ENCODE measurements at places on chromosomes 16 and 17.

DNA sequence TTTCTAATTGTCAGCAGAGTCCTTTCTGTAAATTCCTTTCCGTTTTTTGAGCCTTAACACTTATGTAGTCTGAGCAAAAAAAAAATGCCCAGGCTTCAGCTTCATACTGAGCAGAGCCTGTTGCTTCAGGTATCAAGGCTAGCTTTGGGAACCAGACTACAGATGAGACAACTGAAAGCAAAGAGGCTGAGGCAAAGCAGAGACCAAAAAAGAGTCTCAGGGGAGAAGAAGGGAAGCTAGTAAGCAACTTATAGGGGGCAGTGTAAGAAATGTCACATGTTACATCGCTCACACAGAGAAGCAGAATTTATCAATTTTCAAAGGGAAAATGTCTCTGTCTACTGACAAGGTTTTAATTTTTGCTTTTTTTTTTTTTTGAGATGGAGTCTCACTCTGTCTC is 3.3 kb downstream of the HASPIN start:
- no peak for DNase-seq

GRCh38 chr17:48630925-48631692 is 5.0 kb upstream of the HOXB9 start:
- no peak for DNase-seq

DNA sequence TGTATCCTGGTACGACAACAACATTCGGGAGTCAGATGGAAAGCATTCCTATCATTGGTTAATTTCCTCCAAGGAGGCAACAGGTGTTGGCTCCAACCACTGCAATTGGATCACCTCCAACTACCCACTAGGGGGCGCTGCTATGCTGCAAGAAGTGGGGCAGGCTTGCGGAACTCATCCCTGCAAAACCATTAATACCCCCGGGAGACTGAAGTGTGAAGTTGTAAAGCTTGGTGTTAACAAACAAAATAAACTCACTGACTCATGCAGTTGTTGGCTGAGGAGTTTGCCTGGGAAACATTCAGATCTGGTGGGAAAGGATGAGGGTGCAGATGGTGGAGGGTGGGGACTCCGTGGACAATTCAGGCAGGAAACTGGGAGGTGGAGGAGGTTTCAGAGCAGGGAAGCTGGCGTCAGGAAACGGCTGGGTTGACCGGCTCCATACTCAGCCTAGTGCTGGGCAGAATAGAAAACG is 84.9 kb downstream of the HS3ST2 start:
- DNase-seq, result peak; percentile 84

DNA sequence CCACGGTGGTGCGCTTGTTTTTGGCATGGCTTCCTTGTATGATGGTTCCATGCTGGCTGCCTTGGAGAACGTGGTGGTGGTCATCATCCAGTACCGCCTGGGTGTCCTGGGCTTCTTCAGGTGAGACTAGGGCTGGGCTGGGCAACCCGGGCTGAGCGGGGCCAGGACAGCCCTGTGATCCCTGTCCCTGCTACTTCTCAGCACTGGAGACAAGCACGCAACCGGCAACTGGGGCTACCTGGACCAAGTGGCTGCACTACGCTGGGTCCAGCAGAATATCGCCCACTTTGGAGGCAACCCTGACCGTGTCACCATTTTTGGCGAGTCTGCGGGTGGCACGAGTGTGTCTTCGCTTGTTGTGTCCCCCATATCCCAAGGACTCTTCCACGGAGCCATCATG is 4.9 kb downstream of the CES2 start:
- no peak for DNase-seq

Measured in substantia nigra (tissue), 51 donors.